ENCODE measurements at places on chromosomes 2 and 18. TPM values are rescaled to one million over a fixed set of nuclear protein-coding genes. Genes with fewer than 3 reads are reported as not detected.

The KCNG2 gene
- not detected for total RNA-seq

The DNAH7 gene
- total RNA-seq: 0.27 TPM

The FSHR gene
- total RNA-seq: not detected

The AQP12B gene
- total RNA-seq: not detected

The SCYGR7 gene
- total RNA-seq: not detected

DNA sequence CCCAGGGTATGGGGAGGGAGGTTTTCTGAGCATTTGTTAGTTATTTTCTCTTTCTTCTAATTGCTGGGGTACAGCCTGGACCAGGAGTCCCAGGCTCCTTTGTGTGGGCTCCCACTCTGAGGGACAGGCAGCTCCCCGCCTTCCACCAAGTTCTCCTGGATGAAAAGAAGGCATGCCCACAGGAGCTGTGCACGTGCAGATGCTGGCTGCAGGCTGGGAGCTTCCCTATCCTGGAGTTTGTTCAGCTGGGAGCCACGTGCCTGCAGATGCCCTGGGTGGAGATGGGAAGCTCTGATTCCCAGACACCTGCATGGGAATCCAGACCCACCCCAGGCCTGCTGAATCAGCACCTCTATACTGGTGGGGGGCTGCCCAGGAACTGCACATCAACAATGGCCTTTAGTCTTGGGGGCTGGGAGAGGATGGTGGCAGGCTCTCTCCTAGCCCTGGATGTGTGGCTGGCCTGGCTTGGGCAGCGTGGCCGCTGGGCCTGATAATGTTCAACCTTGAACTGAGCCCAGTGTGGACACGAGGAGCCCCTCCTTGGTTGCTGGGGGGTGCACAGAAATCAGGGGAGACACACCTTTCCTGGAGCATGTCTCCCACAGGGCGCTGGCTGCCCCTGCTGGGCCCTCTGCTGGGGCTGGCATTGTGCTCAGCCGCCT lies 233.6 kb upstream of the HS6ST1 start:
- no peak for DNase-seq

DNA sequence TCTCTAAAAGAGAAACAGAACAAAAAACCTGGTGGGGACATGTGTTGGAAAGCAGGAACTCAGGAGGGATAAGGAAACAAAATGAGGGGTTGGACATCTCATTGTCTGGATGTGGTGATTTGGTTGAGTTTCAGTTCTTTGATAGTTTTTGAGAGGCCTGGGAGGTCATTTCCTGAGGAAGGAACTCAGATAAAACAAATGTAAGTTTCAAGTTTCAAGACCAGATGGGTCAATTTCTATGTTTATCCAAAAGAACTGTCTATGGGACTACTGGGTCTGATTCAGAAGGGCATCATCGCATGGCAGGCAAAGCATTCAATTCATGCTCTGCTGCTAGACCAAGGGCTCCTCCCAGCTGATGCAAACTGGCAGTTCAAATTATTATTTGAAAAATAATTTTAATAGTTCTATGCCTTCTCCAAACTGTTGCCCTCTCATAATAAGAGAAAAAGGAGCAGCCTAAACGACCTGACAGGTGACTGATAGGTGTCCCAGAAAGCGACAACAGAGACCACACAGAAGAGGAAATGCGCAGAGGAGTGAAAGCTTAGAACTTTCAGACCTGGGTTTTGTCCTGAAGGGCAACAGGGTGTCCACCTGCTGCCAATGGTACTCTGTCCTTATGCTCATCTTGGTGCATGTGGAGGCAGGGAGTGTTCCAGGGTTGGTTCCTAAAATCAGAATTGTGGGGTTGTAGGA lies 39.3 kb upstream of the SH3RF3 start:
- DNase-seq: no peak

DNA sequence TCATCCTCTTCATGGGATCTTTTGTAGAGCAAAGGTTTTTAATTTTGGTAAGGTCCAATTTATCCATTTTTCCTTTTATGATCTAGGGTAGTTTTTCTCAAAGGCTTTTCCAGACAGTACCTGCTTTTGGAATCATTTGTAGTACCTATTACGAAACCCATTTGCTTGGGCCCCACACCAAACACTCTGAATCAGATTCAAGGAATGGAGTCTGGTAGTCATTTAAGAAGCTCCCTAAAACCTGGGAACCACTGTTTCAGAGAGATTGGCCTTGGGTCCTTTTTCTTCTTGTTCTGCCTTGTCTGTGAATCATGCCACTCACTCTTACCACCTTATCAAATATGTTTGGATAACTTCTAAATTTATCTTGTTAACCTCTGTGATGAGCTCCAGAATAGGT lies 40.3 kb downstream of the OSBPL6 start:
- DNase-seq: no peak

GRCh38 chr2:68426848-68427579 lies 40.1 kb downstream of the FBXO48 start:
- no peak for DNase-seq

GRCh38 chr18:4638680-4639079 lies 183.6 kb upstream of the DLGAP1 start:
- DNase-seq: no peak

DNA sequence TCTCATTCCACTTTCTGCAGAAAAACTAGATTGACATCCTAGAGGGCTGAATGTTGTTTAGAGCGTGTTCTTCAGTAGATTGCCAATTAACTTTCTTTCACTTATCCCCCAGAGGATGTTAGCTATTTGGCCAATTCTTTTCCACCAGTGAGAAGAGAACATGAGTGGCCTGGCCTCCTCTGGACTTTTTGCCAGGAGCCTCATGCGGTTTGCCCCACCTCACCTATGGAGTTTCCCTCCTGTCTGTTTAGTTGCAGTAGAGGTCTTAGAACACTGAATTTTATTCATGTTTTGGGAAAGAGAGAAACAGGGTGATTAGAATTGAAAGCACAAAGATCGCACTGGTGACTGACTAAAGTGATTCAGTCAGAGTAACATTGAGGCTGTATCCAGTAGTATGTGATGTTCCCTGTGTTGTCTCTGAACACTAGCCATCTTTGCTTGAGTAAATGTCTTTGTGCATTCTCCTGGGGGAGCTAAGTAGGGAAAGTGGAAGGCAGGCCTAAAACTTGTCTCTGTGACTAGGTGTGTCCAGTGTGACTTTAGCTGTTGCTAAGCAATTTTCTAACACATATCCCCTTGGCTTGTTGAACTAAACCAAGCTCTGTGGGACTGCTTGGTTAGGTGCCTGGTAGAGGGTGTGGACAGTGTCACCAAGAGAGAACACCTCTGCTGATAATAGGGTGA lies 34.0 kb downstream of the UGP2 start:
- DNase-seq: no peak

- no peak for DNase-seq
Measured at GRCh38 chr2:68377137-68377780, 12.2 kb downstream of the PLEK start.

GRCh38 chr2:84492571-84492970 lies 23.7 kb upstream of the DNAH6 start:
- DNase-seq: peak; percentile 5

- DNase-seq: no peak
Measured at GRCh38 chr2:10884574-10884975, 27.2 kb upstream of the KCNF1 start.

- DNase-seq: no peak
Measured at GRCh38 chr18:49621717-49622351, 60.0 kb downstream of the LIPG start.

DNA sequence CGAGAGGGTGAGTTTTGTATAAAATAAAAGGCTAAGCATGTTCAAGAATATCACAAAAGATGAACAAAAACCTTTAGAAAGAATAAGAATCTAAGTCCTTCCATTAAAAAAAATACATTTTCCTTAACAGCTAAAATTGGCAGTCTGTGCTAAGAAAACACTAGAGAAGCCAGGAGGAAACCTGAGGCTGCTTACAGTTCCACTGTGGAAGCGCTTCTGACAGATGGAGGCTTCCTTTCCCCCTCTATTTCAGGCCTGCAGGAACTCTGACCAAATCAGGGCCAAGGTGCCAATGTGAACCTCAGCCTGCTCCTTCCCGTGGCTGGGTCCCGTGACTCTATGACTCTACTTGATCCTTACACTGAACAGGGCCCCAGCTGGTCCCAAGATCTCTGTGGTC lies 108.1 kb upstream of the ARHGAP28 start:
- DNase-seq: no peak

GRCh38 chr2:82796132-82796531 lies 1662.9 kb downstream of the SUCLG1 start:
- no peak for DNase-seq

DNA sequence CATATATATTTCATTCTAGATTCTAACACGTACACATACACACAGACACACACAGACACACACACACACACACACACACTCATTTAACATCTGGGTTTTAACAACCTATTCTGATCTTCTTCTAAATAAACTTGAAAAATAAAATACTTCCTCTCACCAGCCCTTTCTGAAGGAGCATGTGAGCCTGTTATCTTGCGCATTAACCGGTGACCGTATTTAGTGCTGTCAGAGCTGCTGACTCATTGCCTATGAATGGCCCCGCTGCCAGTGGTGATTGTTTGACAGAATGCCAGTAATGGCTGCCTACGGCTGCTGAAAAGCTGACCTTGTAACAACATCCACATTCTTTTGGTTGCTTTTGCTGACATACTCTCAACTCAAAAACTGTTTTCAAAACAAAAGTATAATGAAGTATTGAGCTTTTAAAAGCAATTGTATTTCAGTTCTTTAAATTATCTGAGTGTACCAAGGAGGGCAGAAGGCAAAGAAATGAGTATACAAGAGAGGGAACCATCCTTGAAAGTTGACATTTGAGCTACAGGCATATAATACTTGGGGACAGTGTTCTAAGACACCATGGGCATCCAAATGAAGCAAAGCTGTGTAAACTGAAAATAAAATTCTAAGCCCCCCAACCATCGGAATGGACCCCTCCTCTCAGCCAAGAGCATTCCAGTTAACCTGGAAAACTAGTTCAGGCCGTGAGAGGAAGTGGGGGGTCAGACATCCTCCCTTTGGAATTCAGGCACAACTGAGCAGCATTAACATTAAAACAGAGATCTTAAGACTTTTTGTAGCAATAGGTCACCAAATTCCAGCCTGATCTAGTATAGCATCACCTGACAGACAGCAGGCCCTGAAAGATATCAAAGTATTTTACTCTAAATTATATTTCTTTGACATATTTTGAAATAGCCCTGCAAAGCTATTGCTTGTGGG lies 50.2 kb upstream of the DTNA start:
- peak; percentile 95 for DNase-seq

- DNase-seq: no peak
Measured at GRCh38 chr2:42998721-42999120, 206.3 kb upstream of the HAAO start.

- peak; percentile 50 for DNase-seq
Measured at GRCh38 chr2:237485844-237486243, 1.2 kb upstream of the MLPH start.

DNA sequence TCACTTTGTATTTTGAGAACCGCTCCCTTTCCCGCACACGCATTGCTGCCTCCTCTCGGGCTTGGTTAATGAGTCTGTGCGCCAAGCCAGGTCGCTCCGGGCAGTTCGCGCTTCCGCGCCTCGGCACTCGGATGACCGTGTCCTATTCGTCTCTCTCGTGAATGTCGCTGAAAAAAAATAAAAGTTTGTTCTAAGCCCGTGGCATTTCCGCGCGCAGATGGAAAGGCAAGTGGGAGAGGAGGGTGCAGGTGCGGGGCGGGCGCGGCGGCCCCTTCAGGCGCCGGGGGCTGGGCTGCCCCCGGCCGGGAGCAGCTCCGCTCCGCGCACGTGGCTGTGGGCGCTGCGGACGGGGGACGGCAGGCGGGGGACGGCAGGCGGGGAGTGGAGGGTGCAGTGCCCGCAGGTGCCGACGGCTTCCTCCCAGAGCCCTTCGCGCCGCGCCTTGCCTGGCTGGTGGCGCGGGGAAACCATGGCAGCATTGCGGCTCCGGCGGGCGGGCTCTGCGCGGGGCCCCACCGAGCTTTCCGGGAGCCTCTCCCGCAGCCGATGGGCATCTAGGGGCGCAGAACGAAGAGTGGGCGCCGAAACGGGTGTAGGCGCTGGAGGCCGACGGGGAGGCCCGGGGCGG lies 159.6 kb upstream of the SIX2 start:
- peak; percentile 55 for DNase-seq

DNA sequence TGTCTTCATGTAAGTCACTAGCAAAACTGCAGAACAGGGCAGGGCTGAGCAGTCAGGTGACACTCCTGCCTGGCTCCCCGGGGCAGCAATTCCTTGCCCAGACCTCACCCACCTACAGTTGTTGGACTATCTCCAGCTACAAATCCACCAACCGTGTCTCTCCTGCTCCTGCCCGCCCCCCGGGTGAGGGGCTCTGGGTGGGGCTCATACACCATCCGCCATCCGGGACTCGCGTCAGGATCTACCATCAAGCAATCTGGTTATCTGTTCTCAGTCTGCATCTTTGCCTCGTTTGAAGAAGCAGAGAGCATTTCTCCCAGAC lies 13.5 kb upstream of the GLI2 start:
- DNase-seq: no peak

- no peak for DNase-seq
Measured at GRCh38 chr2:234019896-234020295, 30.6 kb upstream of the SPP2 start.

DNA sequence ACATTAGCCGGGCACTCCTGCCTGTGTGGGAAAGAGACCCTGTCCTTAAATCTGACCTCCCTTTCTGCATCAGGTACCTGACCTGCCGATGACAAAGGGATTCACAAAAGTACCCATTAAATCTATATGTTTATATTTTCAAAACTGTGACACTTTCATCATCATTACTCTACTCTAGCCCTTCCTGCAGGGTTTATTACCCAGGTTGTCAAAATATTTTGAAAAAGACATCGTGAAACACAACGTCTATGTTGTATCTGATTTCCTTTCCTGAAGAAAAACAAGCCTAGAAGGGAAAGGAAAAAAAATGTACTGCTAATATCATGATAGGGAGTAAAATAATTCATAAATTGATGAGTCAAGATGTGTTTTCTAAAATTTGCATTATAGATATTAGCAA lies 15.2 kb upstream of the KYNU start:
- no peak for DNase-seq

DNA sequence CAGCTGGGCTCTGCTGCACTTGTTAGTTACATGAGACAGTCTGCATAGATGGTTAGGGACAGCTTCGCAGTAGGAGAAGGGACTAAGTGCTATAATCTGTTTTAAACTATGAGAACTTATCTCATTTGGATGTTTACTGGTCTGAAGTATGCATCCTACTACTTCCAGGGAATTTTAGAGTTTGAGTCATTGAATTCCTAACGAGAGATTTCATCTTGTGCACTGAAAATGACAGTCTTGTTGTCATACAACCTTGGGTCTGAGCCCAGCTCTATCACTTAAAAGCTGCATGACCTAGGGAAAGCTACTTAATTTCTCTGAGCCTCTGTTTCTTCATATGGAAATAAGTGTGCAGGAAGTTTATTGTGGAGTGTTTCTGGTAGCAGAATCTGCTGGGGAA lies 78.4 kb downstream of the TRIM43 start:
- DNase-seq: no peak

DNA sequence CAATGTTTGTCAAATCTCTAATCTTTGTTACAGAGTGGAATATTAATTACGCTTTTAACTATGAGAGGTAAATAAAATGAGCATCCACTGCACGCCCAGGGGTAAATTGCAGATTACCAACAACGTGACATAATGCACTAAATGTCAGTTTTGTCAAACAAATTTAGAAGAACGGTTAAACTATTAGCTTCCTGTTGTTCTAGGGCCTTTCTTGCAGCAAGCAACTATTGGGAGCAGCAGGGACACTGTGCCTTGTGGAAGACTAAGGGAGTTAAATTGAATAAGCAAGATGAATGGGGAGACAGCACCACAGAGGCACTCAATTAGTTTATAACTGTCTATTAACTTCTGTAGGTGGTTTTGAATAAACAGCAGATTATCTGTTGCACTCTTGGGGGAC lies 391.0 kb upstream of the RAB12 start:
- peak; percentile 37 for DNase-seq

GRCh38 chr18:3634250-3634939 lies 184.4 kb downstream of the TGIF1 start:
- no peak for DNase-seq

- DNase-seq: no peak
Measured at GRCh38 chr18:12772111-12772510, 69.3 kb downstream of the PSMG2 start.
